Left renal cortex interstitium (tissue), 4 donors: ENCODE measurements at places on chromosomes 7 and 10.

- DNase-seq, result no peak
Measured at GRCh38 chr7:45088146-45088701, 545 bp downstream of the NACAD start.

DNA sequence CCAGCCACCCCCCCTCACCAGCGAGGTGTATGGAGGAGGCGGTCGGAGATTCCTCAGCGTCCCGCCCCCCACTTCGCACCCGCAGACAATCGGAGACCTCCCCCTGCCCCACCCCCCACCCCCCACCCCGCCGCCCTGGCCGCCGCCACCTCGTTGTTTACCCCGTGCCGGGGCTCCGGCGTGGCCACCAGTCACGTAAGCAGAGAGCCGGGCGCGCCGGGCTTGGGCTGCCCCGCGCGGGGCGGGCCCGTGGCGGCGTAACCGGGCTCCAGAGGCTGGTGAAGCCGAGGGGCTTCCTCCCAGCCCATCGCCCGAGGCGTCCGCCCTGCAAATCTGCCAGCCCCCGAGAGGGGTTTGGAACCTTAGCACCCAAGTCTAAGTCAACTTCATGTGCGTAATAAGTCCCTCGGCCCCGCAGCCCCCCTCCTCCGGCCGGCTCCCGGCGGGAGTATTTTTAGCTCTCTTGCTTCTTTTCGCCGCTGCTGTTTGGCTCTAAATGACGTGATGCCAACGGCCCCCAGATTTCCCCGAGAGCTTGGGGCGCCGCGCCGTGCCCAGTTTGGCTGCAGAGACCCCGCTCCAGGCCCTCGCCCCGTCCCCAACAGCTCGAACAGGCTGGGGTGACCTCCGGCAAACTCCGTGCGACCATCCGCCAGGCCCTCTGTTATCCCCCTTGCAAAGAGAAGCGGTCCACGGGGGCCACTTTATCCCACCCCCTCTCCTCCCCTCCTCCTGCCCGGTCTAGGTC is 2.7 kb downstream of the MXI1 start:
- no peak for DNase-seq

GRCh38 chr10:92407305-92408016 is 116.5 kb downstream of the MARCHF5 start:
- no peak for DNase-seq

DNA sequence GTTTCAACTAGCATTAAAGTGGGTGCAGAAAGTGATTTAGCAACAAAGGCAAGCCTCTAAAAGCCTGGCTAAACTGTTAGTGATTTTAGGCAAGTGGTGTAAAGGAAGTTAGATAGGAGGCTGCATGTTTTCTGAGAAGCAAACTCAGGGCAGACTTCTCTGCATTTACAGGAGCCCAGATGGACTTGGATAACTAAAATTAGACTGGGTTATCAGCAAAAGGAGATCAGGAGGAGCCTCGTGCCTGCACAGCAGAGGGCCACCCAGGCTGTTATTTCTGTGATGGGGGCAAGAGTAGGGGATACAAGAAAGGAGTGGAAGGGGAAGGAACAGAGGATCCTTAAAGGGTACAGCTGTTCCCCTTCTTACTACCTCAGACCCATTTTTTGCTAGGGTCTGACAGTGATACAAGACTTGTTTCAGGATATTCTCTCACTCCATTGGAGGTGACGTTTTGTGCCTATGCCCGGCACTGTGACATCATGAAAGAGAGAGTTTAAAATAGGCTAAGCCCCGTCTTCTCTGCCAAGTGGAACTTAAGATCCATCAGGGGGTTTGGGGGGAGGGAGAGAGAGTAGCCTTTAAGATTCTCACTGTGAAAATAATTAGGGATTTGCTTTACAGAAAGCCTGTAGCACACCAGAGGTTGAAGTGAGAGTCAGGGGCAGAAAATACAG is 49.6 kb upstream of the PDCD4 start:
- DNase-seq, result no peak

- no peak for DNase-seq
Measured at GRCh38 chr7:6546498-6547251, 4.6 kb downstream of the GRID2IP start.

GRCh38 chr10:106958589-106959361 is 205.7 kb downstream of the SORCS1 start:
- no peak for DNase-seq

DNA sequence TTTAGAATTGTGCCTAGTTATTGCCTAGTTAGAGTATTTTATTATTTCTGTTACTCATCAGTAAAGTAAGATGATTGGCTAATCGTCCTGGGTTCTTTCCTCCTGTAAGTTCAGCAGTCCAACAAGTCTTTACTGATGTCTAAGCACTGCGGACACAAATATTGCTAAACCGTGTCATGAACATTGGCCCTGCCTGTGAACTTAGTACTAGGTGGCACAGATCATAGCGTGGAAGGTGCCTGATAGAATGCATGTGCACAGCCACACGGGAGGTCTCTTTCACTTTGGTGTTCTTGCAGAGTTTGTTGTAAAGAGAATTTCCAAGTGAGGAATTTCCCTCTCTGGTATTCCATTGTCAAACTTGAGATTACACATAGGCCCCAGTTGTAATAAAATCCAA is 38.0 kb downstream of the RBM33 start:
- no peak for DNase-seq

DNA sequence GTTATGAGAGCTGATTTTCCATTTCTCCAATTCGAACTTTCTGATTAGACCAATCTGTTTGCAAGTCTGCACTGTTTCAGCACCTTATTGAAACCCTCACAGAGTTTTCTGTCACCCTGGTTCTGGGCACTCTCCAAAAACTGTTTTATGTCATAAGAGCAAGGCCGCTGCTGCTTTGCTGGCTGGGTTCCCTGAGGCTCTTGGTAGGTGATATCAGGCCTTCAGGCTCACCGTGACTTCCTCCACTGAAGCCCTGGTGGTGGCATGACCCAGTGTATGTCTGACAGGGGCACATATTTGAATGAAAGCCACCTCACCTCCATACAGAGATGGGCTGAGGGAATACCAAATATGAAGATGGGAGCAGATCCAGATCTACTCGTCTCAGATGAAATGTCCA is 8.3 kb downstream of the RABGEF1 start:
- DNase-seq, result no peak

- DNase-seq, result no peak
Measured at GRCh38 chr10:99700649-99701048, 31.3 kb downstream of the COX15 start.

DNA sequence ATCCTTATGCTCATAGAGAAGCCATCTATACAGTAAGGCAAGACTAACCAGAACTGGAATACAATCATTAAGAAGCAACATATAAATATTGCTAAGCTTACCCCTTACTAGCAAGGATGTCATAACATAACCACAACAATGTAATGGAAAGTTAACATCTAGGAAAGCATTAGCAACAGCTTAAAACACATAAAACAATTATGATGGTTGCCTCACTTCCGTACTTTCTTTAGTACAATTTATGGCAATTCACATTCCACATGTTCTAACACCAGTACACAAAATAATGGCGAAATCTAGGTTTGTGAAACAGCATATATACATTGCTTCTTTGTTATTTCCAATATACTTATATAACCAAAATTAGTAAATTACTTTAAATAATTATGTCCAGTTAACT is 195.0 kb downstream of the AHR start:
- no peak for DNase-seq

DNA sequence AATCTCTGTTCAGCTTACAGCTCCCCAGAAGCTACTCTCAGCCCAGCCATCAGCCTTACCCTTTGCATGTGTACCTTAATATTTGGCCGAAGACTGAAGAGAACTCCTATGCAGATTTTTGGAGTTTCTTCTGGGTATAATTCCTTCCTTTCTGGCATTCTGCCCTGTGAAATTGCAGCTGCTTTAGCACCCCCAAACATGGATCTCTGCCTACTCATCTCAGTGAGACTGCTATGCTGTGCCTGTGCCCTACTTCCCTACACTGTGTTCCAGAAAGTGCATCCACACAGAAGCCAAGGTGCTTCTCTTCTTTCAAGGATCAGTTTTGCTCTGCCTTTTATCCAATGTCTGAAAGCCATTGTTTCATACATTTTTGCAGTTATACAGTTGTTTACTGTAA is 81.6 kb downstream of the NPY start:
- DNase-seq, result no peak
